ENCODE measurements at places on chromosomes 1 and 21.

- DNase-seq: no peak
Measured at GRCh38 chr1:206460836-206461426, 9.3 kb upstream of the IKBKE start.

- no peak for DNase-seq
Measured at GRCh38 chr1:22224091-22224490, 81.2 kb upstream of the WNT4 start.

DNA sequence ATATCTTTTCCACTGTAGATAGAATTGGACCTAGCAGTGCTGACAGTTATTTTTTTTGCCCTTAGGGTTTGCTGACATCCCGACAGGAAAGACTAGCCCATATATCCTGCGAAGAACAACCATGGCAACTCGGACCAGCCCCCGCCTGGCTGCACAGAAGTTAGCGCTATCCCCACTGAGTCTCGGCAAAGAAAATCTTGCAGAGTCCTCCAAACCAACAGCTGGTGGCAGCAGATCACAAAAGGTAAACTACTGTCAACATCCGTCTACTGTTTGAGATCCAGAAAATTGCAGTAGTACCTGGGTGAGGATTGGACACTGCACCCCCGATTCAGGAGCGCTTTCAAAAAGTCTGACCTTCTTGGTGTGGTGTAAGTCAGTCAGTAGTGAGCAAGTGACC, 55.8 kb downstream of the CENPF start:
- no peak for DNase-seq

- DNase-seq: no peak
Measured at GRCh38 chr1:219210067-219210466, 36.4 kb downstream of the LYPLAL1 start.

- no peak for DNase-seq
Measured at GRCh38 chr1:171245458-171246064, 2.7 kb upstream of the FMO1 start.

DNA sequence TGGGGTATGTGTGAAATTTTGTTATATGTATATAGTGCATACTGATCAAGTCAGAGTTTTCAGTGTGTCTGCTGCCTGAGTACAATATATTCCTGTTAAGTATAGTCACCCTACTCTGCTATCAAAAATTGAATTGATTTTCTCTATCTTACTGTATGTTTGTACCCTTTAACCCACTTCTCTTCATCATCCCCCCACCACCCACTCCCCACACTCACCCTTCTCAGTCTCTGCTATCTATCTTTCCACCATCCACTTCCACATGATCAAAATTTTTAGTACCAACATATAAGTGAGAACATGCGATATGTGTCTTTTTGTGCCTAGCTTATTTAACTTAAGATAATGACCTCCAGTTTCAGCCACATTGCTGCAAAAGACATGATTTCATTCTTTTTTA, 4.2 kb downstream of the LY9 start:
- DNase-seq: no peak

DNA sequence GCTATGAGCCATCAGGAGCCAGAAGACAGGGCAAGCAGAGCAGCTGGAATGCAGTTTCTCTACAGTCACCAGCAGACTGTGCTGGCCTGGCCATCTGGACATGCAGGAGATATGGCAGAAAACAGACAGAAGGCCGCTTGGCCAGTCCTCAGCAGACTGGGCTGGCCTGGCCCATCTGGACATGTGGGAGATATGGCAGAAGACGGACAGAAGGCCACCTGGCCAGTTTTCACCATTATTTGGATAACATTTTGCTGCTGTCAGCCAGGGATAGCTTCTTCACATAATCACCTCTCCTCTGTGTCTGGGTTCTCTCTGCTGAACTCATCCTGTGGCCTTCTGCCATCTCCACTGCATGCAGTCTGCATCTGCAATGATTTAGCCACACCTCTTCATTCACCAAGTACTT, 25.0 kb upstream of the CACYBP start:
- DNase-seq: no peak

- peak; percentile 24 for DNase-seq
Measured at GRCh38 chr1:17377325-17377953, 5.4 kb downstream of the PADI6 start.

- DNase-seq: peak; percentile 50
Measured at GRCh38 chr1:183185941-183186490, at the start of gene LAMC2. Gene LAMC2, plus strand, starts transcription at chr1:183186264. Its CDS starts 89 bp downstream, at chr1:183186353.

GRCh38 chr1:55302972-55303371, 87.8 kb upstream of the USP24 start:
- no peak for DNase-seq

- DNase-seq: no peak
Measured at GRCh38 chr1:238647877-238648276, 738.5 kb upstream of the CHRM3 start.

GRCh38 chr1:6131561-6131960, 48.6 kb downstream of the CHD5 start:
- no peak for DNase-seq
